ENCODE measurements at places on chromosomes 5 and 9.

DNA sequence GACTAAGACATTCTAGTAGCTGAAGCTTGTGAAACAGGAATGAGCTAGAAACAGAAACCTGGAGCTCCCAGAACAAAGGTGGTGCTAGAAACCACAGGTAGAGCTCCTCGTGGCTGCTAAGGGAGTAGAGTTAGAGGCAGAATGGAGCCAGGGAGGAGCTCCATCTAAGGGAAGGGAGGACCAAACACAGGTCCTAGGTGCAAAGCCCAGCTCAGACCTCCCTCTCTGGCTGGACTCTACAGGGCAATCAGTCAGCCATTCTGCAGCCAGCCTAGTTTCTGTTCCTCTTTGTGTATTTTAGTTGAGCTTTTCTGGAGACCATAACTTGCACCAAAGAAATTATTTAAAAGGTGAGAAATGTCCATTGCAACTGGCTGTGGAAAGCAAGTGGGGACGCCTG is 70.4 kb downstream of the CRB2 start:
- no peak for DNase-seq

DNA sequence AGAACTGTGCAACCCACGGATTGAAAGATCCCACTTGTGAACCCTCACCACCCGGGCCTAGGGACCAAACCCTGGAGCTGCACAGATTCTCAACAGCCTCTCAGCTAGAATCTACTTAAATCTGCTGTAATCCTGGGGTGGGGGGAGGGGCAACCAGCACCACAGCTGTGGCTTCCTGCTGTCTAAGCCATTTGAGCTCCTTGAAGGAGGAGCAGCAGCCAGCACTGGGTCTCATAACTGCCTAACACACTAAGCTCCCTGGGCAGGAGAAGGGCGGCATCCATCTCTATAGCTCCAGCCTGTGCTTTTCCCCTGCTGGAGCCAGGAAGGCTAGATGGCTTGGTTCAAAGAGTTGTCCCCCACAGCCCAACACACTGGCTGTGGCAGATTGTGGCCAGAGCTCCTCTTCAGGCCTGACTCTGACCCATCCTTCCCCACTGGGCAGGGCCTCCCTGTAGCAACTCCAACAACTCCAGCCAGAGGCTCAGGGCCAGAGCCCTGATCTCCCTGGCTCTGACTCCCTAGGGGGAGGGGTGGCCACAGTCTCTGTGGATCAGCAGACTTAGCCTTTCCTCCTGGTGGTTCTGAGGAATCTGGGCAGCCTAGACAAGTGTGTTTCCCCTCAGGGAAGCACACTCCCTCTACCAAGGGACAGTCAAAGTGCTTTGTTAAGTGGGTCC is 72.0 kb upstream of the C9orf72 start:
- no peak for DNase-seq

GRCh38 chr5:32753765-32754164 is 42.6 kb downstream of the NPR3 start:
- DNase-seq: no peak

GRCh38 chr5:65128226-65128625 is 353.5 kb downstream of the ADAMTS6 start:
- no peak for DNase-seq

GRCh38 chr9:2403701-2404100 is 217.9 kb upstream of the VLDLR start:
- DNase-seq: no peak
